ENCODE measurements at places on chromosomes 12 and 14.

- no peak for DNase-seq
These were observed 409.7 kb downstream of the VRK1 start for GRCh38 chr14:97206916-97207315.

- DNase-seq: no peak
These were observed 1.1 kb upstream of the RABGGTA start for GRCh38 chr14:24272467-24272866.

GRCh38 chr14:95535226-95536021 is 574 bp downstream of the GLRX5 start:
- DNase-seq: no peak

GRCh38 chr14:28163233-28163632 is 603.4 kb upstream of the FOXG1 start:
- no peak for DNase-seq

DNA sequence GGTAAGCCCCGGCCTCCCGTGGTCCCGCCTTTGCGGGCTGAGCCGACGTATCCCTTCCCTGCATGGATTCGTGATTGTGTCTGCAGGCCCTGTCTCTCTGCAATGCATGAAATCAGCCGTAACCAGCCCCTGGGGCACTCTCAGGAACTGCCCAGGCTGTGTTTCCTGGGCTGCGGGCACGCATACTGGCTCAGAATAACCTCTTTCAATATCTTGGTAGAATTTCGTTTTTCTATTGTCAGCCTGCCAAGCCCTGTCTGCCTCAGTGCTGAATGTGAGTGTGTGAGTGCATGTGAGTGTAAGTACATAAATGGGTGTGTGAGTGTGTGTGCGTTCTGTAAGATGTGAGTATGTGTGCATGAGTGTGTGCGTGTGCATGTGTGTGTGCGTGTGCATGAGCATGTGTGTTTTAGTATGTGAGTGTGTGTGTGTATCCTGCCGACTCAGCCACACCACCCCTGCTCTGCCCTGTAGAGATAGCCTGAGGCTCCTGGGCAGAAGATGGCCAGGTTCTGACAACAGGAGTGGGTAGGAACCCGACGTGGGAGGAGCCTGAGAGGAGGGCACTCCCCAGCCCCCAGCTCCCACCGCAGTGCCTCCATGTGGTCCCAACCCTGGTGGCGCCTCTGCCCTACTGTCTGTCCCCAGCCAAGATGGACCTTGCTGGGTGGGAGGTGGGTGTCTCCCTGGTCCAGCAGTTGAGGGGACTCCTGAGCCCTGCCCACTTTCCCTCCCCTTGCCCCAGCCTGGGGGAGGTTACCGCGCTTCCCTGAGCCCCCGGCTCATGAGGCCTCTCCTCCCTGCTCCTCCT is 268.8 kb downstream of the ADGRD1 start:
- DNase-seq: no peak

DNA sequence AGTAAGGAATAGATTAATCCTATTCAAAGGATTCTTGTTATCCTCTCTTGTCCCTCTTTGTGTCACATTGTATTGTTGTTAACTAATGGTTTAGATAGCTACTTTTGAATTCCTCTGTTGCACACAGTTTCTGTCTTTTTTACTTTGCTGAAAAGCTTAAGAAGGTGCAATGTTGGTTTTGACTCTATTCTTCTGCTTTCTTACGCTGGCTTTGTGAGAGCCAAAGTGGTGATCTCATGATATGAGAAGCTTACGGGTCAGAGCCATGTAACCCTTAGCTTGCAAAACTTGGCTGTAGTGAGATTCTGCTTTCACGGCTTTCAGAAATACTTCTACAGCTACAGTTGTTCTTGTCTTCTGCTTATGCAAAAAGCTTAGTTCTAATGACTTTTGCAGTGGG is 239.7 kb downstream of the TRHDE start:
- no peak for DNase-seq

- no peak for DNase-seq
These were observed 2.4 kb upstream of the FLRT2 start for GRCh38 chr14:85527445-85528035.

DNA sequence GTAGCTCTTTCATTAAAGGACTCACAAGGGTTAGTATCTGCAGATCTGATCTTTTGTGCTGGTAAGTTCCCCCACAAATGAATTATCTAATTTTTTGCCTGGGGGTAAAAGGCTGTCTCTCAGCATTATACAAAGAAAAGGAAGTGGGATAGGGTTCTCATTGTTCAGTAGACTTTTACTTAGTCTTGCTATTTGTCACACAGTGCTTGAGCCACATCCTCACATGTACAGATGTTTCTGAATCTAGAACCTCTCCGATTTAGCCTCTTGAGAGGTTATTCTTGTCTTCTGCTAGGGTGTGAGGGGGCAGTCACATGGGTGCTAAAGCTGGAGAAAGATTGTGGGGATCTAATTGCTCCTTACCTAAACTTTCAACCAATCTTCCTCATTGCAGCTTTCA is 93.0 kb downstream of the SLC41A2 start:
- DNase-seq: no peak

DNA sequence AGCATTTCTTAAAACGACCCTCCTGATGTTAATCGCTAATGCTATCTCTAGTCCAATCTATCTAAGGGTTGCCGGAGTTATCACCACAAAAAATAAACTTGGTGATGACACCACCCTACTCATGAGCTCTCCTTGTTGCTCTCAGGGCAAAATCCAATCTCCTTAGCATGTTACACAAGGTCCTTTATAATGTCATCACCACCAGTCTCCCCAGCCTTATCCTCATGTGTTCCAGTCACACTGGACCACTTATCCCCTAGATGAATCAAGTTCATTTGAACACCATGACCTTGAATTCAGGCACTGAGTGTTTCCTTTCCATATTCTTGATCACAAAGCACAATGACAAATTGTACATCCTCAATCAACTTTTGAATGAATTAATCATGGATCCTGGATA is 19.0 kb upstream of the DRAM1 start:
- no peak for DNase-seq

- no peak for DNase-seq
These were observed 156.5 kb downstream of the PRKCH start for GRCh38 chr14:61477712-61478462.

GRCh38 chr12:124390442-124391097 is 95.7 kb downstream of the RFLNA start:
- DNase-seq: no peak

GRCh38 chr12:100445081-100445481 is 28.6 kb upstream of the NR1H4 start:
- DNase-seq: no peak

GRCh38 chr14:24673534-24674203 is 39.7 kb upstream of the GZMB start:
- no peak for DNase-seq

DNA sequence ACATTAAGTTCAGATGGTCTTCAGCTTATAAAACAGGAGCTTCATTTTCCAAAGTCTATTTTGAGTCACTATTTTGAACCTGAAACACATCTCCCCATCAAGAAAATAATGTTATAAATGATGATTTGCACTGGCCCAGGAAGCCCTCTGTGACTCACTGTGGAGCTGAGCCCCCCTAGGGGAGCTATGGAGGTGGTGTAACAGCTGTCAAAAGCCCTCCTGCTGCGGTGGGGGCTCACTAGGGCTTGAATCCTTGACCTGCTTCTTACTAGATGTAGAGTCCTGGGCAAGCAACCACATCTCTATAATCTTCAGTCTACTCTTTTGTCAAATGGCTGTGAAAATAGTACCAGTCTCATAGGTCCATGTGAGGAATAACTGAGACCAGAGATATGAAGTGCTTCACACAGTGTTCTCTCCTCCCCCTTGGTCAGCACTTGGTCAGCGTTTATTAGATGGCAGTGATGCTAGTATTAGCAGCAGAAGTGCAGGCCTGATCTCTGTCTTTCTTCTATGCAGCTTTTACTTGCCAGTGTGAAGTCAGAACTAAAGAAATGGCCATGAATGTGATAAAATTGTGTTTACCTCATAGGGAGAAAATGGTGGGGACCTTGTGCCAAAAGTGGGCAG is 83.4 kb downstream of the RTN1 start:
- DNase-seq: no peak

DNA sequence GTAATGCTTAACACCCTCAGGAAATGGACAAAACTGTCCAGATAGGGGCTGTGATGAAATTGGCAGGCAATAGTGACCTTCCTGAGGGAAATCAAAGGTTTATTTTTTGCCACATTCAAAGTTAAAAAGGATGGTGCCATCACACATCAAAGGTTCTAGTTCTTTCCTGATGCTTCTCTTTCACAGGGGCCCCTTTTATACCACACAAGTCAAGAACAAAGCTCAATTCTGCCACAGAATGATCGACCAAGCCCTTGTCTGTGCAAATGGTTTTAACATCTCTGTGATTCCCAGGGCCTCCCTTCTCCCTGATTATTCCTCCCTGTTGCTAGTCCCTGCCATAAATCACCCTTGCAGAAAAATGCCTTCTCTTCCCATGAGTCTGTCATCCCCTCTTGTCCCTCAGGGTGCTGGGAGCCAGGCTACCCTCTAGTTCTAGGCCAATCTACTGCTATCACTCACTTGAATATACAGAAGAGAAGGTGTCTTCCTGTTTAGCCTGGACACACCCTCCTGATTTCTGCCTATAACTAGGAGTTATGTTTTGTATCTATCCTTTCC is 22.7 kb downstream of the SMCO2 start:
- DNase-seq: no peak

DNA sequence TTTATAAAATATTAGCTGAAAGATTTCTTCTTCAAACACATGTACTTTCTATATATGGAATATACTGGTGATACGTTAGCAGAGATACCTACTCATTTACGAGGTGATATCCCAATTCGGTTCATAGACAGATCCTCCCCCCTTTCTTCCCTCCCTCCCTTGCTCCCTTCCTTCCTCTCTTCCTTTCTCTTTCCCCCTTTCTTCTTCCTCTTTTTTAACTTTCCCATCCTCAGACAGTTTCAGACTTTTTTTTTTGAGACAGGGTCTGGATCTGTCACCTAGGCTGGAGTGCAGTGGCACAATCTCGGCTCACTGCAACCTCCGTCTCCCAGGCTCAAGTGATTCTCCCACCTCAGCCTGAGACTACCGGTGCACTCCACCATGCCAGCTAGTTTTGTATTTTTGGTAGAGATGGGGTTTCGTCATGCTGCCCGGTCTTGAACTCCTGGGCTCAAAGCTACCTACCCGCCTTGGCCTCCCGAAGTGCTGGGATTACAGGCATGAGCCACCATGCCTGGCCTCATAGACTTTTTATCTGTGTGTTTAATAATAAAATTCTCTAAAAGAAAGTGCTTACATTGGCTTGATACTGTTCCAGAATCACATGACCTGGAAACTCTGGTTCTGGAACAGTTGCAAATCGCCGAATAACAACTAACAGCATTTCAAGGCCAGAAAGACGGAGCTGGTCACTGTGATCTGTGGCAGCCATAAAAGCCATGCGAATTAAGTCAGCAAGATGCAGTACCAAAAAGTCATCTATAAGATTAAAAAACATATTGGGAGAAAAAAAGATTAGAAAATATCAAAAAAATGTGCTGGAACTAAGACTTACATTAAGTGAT is 99.2 kb downstream of the HEATR5A start:
- no peak for DNase-seq

DNA sequence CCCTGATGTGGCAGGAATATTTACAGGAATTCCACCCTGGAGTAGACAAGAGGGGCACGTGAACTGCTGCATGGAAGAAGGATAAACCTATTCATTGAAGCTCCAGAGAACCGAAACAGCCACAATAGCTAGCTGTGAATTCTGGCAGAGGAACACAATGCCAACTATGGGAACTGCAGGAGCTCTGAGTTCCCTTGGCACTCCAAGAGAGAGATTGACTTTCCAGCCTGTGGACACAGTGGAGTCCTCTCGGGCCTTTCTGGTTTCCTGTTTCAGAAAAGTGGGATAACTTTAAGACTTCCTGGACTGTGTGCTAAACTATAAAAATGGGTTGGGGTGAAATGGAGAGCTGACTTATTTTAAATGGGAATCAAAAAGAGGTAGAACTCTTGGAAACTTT is 11.9 kb downstream of the CACNA2D4 start:
- no peak for DNase-seq

DNA sequence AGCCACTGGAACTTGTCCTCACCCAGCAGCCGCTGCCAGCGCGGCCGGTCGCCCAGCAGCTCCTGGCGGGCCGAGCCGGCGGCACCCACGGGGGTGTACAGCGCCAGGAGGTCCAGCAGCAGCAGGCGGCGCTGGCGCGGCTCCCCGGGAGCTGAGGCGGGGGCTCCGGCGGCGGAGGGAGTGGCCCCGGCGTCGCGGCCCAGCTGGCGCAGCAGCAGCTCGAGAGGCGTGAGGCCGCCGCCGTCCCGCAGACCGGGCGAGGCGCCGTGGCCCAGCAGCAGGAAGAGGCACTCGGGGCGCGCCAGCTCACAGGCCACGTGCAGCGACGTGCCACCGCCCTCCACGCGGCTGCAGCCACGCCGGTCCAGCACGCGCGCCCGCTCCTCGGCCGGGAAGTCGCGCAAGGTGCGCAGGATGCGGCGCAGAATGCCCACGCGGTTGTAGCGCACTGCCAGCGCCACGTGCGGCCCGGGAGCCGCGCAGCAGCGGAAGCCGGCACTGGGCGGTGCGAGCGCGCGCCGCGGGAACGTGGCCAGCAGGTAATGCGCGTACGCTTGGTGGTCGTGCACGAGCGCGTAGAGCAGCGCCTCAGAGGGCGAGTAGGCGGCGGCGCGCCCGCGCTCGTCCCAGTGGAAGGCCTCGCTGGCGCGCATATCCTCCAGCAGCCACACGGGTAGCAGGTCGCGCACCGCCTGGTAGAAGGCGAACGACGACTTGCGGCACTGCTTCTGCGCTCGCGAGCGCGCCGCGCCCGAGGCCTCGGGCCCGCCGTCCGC is 2.3 kb downstream of the ANKRD9 start:
- DNase-seq: no peak

DNA sequence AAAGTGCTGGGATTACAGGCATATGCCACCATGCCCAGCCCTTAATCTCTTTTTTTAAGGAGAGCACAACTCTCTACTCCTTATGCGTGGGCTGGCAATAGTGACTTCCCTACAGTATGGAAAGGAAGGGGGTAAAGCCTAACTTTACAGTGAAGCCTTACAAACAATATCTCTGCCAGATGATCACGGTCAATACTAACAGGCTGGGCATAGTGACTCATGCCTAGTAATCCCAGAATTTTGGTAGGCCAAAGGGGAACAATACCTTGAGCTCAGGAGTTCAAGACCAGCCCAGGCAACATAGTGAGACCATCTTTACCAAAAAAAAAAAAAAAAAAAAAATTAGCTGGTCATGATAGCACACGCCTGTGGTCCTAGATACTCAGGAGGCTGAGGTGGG is 5.6 kb downstream of the PYM1 start:
- no peak for DNase-seq

- no peak for DNase-seq
These were observed 344.4 kb upstream of the CCDC196 start for GRCh38 chr14:66141733-66142132.
